ENCODE measurements at places on chromosomes 7 and 10.

DNA sequence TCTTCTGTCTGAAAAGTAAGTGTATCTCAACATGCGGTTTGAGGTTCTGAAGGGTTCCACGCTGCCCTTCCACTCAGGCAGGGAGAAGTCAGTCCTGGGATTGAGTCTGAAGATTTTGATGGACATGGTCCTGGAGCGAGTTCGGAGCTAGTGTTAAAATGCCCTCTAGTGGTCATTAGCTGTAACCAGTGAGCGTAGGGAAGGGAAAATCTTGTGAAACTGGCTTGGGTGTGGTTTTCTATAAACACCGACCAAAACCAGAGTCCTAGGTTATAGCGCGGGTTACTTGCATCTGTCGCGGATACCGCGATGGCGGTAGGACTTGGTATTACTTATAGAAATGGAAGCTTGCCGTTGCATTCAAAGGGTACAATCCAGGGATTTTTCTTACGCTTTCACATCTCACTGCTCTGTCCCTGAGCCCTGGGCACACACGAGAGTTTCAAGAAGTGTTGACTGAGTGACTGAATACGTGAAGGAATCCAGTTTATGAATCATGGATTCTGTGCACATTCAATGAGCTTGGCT, 348.2 kb upstream of the C7orf33 start:
- DNase-seq = peak; percentile 70

GRCh38 chr7:74272305-74273038, 16.7 kb upstream of the CLIP2 start:
- DNase-seq = peak; percentile 99

DNA sequence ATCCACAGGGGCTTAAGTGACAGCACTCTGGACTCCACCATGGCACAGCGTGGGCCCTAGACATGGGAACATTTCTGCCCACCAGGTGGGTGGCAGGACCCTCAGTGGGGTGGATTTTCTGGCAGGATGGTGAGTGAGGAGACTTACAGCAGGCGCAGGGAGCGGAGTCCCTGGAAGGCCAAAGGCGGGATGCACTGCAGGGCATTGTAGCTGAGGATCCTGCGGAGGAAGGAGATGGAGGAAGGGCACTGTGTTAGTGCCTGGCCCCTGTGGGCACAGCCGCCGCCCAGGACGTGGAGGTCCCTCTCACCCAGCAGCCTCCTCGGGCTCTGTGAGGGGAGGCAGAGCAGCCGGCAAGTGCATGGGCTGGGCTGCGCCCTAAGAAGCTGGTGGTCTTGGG, 154.3 kb downstream of the SLIT1 start:
- DNase-seq = no peak

DNA sequence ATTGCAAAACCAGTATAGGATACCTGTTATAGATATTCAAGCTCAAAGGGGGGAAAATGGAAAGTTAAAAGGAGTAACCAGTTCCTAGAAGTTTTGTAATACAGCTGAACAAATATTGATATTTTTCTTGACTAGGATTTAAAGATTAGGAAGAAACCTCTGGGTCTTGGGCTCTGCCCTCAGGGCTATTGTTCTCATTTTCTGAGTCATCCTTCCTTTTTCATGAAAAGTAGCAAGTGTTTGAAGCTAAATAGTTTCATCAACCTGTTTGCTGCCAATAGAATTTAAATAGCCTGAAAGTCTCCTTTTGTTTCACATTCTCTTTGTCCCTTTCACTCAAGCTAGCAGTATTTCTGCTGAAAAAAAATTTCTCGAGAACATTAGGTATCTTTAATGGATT, 1061.1 kb upstream of the GHITM start:
- no peak for DNase-seq

- DNase-seq = no peak
These were observed 3.4 kb upstream of the CYP2E1 start for GRCh38 chr10:133523631-133524203.

DNA sequence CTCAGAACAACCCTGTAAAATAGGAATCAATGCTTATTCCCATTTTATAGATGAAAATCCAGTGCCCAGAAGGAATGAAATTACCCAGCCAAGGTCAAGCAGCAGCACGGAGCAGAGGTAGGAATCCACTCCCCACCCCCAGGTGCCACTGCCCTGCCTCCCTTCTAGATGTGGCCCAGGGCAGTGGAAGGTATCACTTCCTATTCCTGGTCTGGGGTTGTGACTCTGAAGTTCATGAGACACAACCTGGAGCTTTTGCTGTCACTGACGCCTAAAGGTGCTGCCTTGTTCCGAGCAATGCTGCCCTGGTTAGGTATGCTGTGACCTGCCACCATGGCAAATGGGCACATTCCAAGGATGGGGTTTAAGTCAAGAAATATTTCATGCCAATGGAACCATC, 53.6 kb downstream of the PIK3AP1 start:
- DNase-seq = no peak

GRCh38 chr10:112369495-112370423, 4.2 kb upstream of the ACSL5 start:
- DNase-seq = no peak

DNA sequence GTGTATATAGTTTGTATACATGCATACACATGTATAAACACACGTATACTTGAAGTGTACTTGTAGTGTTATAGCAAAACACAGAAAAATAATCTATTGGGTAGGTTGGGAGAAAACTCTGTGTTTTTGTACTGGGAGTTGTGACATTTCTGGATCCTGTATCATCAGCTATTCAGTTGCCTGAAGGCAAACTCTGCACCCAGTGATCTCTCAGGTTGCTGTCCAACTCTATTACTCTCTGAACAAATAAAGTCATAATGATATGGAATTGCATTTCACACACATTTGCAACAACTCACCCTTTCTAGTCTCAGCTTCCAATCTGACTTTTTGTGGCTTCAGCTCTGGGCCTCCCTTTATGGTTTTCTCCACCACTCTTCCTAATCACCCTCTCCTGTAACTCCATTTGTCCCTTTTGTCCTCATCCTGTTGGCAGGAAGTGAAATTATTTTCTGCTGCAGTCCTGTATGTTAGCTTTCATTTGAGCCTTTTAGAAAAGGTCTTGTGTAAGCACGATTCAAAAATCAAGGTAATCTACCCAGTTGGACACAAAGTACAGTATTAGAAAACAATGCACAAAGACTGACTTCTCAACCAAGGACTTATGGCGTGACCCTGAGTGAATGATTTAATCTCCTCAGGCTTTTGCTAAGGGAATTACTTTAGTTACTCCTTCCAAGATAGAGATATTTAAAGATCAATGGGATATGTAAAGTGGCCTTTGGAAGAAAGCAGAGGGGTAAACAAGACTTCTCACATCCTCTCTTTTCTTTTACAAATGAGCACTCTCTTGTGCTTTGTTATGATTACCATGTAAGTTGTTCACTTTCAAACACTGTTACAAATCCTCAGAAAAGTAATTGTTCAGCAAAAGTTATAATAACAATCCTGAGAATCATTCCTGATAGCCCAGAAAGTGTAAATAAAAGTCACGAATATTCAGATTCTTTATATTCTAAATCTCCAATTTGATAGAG, 249.1 kb downstream of the KCND2 start:
- DNase-seq = no peak

DNA sequence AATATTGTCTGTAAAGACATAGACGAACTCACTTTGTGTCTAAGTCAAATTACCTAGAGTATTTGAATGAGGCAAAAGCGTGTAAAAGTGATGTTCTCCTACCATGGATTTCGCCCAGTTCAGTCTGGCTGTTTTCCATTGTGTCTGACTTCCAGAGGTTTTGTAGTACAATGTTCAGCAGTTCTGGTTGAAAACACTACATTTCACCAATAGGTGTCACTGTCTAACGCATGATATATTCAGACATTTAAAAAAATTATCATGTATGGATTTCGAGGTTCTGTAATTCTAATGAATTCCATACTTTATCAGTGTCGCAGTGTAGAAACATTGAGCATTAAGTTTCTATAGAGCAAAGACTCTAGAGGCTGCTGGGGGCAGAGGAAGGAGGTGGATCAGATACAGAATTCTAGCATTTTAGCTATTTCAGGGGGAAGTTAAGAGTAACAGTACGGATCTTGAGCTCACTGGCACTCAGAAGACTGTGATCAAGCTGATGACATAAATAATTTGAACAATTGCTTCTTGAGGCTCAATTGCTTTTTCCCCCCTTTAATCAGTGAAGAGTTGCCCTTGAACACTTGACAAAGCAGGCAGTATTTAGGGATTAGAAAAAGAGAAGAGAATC, 196.9 kb upstream of the RHOBTB1 start:
- DNase-seq = peak; percentile 86

DNA sequence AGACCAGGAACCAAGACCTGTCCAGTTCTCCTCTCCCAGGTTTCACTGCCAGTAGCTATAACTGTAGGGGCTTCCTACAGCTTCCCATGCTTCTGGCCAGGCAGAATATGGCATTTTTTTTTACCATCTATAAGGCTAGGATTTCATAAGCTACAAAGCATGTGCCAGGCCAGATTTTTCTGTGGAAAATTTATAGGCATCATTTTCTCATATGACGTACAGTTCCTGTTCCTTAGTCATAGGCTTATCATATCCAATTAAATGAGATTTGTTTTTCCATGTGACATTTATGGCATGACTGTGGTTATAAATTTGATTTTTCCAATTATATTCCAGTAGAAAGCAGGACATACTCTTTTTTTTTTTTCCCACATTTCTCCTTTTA, 208.6 kb upstream of the NPY start:
- DNase-seq = no peak

GRCh38 chr10:75845176-75845947, 413.9 kb downstream of the LRMDA start:
- no peak for DNase-seq

DNA sequence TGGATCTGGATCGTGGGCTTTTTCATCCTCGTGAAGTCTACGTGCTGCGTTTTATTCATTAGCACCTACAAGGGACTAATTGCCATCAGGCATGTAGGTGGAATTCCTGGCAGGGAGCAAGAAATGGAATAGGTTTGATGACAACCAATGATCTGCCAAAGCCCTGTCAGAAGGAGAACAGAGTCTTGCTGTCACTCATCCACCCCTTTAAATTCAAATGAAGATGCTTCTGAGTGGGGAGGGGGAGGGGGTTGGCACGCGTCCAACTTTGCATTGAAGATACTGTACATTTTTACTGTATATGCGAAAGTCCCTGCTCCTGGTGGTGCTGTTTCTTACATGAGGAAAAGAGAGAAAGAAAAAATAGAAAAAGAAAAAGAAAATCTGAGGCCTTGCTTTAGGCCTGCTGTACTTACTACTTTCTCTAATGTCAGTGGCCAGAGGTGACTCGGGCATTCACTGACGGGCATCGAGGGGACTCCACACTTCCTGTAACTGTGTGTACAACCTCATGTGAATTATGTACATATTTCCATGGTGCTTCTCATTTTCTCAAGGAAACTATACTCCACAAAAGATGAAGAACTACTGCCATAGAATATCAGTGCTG, 569.1 kb downstream of the INHBA start:
- DNase-seq = no peak

DNA sequence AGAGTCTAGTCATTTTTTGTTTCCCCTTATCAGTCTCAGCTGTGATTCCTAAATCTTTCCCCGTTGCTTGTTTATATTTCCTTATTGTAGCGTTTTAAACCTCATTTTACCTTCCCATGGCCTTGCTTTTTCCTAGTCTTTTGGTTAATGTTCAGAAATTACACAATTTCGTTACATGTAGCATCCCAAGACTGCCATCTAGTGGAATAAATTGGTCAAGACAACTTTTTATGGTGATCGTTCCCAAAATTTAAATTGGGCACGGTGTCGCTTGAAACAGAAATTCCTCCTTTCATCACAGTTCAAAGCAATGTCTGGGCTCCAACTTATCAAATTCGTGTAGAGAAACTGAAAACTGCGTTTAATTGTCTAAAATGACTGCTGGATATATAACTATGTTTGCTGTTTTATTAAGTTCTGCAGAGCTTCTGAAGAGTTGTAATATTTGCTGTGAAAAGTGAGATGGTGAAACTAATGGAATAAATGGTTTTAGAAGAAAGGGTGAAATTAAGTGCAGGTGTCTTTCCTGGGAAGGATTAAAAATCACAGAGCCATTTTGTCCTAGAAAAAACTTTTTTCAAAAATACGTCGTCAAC, 370.2 kb downstream of the PHF14 start:
- peak; percentile 67 for DNase-seq

DNA sequence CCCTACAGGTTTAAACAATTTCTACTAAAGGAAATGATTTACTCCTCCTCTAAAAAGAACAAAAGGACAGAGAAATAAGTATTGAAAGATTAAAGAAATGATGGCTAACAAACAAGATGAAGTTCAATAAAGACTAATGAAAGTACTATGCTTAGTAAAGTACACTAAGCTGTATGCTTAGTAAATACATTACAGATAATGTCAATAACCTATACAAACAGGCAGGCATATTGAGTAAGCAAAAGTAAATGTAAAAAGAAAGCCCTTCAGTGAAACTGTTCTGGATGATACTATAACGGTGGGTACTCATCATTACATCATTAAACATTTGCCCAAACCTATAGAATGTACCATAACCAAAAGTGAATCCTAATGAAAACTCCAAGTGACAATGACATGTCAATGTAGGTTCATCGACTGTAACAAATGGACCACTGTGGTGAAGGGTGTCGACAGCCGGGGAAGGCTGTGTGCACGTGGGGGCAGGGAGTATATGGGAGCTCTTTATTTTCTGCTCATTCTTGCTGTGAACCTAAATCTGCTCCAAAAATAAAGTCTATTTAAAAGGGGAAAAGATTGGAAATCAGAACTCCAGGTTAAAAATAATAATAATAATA, 34.0 kb downstream of the CYTH3 start:
- no peak for DNase-seq
